GM23248 (cell line): ENCODE measurements at places on chromosomes 5 and 9. TPM values are rescaled to one million over a fixed set of nuclear protein-coding genes. Genes with fewer than 3 reads are reported as not detected.

SPEF2 gene
- 3.3 and 5.3 TPM in 2 replicates for total RNA-seq

QRFP gene
- total RNA-seq, result not detected in 2 replicates

SHOC1 gene
- total RNA-seq, result not detected in 2 replicates

KCTD16 gene
- total RNA-seq, result 0.65 and 1.0 TPM in 2 replicates

SMC5 gene
- 12.5 and 16.4 TPM in 2 replicates for total RNA-seq

SLC34A1 gene
- not detected in 2 replicates for total RNA-seq

LAMC3 gene
- total RNA-seq, result not detected in 2 replicates

SMIM33 gene
- not detected in 2 replicates for total RNA-seq
